Spleen (tissue), 13 donors: ENCODE measurements at places on chromosomes 16 and 17. TPM values are rescaled to one million over a fixed set of nuclear protein-coding genes. Genes with fewer than 3 reads are reported as not detected.

DNA sequence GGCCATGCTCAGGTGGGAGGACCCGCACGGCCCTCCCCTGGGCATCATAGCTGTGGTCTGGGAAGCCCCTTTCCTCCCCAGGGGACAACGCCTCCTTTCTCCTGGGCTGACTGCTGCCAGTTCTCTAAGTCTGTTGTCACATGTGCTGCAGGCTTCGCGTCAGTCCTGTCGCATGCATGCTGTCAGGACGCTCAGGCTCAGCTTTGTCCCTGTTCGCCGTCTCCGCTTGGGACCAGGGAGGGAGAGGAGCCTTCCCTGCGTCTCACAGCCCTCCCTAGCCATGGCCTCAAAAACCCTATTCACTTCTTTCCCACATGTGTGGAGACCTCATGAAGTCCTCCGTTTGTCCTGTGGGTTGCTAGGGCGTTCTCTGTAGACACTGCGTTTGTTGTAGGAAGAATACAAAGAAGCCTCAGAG, 21.4 kb downstream of the LDHD start:
- DNase-seq = no peak

GRCh38 chr17:40419559-40420331, 2.0 kb upstream of the TOP2A start:
- no peak for DNase-seq

KRTAP9-2 gene
- total RNA-seq = not detected

- DNase-seq = no peak
Measured at GRCh38 chr17:80969674-80970043, 22.0 kb upstream of the CHMP6 start.

CHAD gene
- total RNA-seq = not detected

DNA sequence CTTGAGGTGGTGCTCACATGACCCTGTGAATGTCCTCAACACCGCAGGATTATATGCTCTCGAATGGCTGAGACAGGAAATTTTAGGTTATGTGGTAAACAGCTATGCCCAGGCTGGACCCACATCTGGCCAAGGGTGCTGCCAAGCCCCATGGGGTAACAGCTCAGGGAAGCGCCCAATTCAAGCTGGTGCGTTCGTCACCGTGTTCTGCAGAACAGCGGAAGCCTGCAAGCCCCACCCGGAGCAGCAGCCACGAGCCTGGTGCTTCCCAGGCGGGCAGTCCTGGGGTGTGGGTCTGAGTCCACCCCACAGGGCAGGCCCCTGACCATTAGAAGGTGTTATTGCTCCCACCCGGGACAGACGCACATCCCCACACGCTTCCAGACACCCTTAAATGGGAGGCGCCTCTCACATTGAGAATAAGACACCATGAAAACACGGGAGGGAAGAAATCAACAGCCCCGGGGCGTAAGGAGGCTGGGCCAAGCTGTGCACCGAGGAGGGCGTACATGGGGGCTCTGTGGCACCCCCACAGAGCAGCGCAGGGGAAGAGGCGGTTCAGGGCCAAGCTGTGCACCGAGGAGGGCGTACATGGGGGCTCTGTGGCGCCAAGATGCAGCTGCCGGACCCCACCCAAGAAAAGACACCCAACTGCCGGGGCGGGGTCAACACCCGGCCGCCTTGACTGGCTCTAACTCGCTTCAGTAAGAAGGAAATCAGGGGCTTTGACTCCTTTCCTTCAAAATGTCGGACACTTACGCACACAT, 2.9 kb upstream of the CYBA start:
- peak; percentile 84 for DNase-seq

CEP295NL gene
- 9.5 TPM for total RNA-seq

- DNase-seq = no peak
Measured at GRCh38 chr16:19882186-19882585, 2.5 kb downstream of the GPRC5B start.

TNFRSF17 gene
- total RNA-seq = 7.5 TPM

DNA sequence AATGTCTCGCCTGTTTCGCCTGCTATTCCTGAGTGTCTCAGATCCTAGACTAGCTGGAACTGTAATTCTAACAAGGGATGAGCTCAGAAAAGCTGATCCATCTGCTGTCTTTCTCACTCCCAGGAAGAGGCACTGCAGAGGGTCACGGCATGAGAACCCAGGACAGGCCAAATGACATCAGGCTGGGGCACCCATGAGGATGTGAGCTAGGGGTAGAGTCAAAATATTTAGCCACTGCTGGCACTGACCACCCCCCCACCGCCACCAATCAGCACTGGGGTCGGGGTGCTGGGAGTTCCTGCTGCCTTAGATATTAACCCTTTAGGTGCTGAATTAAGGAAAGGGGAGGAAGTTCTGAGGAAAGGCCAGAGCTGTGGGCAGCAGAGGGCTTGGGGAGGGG, 112.4 kb downstream of the IRX3 start:
- no peak for DNase-seq
